ENCODE measurements at places on chromosomes 3 and 15.
A peak's percentile ranks its signal among the peaks of the same experiment; 100 is the strongest.

DNA sequence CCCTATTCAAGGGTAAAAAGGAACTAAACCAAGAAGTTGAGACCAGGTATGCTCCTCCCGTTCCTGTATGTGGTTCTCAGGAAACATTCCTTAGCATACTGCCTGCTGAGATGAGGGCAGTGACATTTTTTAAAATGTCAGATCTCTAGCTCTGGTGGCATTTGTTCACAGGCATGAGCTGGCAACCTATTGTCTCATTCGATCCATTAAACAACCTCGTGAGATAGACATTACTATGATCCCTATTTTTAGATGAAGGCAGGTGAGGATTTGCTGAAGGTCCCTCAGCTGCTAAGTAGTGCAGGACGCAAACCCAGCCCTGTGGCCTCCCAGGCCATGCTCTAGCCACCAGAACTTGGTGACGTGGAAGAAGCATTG is 74.9 kb downstream of the SIDT1 start:
- no peak for DNase-seq

GRCh38 chr3:77081240-77081661 is 41.4 kb downstream of the ROBO2 start:
- DNase-seq = peak; percentile 94

DNA sequence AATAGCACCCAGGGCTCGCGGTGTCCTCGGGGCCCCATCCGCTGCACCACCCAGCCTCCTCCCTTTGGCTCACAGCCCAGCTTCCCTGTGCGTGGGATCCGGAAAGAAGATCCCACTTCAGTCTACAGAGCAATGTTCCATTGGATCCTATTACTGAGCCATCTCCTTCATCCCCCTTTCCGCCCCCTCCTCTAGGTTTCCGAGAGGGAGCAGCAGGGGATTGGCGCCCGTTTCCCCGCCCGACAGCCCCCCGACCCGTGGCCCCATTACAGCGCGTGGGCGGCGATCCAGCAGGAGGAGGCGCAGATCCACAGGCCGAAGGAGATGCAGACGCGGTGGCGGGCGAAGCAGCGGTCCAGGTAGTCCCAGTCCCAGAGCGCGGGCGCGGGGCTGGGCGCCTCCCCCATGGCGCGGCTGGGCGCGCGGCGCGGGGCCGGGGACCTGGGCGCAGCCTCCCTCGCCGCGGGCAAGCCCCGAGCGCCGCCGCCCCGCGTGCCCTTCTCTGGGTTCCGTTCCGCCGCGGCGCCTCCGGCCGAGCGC is 340 bp downstream of the TMEM44 start:
- DNase-seq = peak; percentile 83

DNA sequence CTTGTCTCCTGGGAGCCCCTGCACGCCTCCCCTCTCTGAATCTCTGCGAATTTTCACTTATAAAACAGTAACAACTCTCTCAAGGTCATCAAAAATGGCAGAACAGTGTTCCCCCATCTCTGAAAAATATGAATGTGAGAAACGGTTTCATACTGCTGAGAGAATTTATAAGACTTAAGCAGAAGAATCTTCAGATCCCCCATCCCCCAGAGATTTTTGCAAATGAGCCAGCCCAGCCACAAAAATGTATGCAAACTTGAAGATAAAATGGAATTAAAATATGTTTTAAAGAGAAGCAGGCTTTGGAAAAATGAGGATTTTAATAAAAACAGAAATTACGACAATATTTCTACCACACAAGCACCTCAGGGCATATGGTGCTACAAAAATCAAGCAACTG is 173.0 kb downstream of the STT3B start:
- DNase-seq = no peak

- DNase-seq = no peak
Measured at GRCh38 chr3:65202395-65202794, 514.6 kb upstream of the ADAMTS9 start.

DNA sequence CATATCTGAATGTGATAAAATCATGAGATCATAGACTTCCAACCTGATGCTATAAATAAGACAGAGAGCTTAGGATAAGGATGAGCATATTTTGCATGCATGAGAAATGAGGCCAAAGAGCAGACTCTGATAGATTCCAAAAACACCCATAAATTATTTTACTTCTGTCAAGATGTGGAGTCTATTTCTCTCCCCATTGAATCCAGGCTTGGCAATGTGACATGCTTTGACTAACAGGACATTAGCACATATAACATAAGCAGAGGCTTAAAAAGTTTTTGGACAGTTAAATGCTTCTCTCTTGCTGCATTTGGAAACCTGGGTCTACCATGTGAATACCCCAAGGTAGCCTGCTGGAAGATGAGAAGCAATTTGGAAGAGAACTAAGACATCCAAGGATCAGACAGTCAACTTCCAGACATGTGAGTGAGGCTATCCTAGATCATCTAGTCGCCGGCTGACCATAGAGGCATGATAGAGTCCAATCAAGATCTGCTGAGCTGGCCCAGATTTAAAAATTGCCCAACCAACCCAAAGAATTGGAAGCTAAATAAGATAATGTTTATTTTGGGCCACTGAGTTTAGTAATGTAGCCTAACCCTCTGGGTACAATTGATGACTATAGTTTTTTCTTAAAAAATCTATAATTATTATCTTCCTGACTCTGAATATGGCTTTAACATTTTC is 30.3 kb downstream of the MYLK start:
- DNase-seq = no peak

Measured in NCI-H69 (cell line).